ENCODE measurements at places on chromosomes 5 and 9.

DNA sequence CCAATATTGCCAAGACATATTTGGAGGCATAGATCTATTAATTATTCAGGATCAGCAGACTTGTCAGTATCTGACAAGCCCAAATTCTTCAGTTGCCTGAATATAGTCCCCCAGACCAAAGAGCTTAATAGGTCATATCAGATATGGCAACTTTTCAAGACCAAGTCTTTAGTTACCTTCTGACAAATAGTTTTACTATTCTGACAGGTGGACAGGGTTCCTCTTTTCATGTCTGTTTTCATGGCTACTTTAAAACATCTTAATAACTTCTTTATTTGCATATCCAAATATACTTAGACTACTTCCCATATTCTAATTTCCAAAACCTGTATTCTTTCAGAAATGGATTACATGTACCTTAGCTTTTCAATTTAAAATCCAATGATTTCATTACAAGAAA lies 65.4 kb downstream of the AUH start:
- no peak for DNase-seq

- no peak for DNase-seq
These were observed 6.6 kb downstream of the PSAT1 start for GRCh38 chr9:78303377-78304062.

DNA sequence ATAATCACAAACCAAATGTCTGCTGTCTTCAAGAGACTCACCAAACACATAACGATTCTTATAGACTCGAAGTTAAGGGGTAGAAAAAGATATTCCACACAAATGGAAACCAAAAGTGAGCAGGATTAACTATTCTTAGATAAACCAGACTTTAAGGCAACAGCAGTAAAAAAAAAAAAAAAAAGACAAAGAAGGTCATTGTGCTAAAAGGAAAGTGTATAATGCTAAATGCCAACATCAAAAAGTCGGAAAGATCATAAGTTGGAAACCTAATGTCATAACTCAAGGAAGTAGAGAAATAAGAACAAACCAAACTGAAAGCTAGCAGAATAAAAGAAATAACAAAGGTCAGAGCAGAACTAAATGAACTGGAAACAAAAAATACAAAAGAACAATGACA lies 714.6 kb downstream of the SEMA5A start:
- DNase-seq, result no peak

DNA sequence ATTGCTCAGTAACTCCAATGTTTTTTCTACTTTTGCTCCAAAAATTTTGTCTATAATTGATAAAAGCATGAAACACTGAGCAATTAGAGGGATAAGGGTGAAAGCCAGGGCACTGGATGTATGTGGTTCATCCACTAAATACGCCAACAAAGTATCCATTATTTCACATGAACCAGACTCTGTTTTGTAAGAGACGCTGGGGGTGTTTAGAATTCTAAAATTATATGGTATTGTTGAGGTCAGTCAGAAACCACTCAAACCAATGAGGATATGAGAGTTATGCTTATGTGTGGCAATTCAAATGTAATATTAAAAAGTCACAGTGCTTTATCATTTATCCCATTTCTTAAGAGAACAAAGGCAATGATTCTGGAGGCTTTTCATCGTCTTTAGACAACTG lies 220.2 kb downstream of the EFNA5 start:
- no peak for DNase-seq

GRCh38 chr5:52554293-52554692 lies 233.4 kb upstream of the ITGA1 start:
- DNase-seq, result no peak

DNA sequence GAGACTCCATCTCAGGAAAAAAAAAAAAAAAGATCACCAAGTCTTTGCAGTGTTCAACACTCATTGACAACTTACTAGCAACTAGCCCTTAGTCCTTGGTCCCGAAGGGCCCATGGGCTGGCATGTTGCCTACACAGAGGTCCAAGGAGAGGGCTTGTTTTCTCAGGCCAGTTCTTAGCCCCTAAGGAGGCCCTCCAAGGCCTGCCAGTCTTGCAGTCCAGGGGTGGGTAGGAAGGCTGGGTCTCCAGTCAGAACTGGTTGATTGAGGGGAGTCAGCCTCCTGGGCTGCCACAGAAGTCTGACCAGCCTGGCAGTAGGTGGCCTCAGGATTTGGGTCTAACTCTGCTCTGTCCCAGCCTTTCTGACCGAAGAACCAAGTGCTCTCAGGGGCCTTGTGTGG lies 32.7 kb downstream of the IER5L start:
- DNase-seq, result no peak

GRCh38 chr5:116377276-116378006 lies 197.2 kb downstream of the SEMA6A start:
- no peak for DNase-seq

- no peak for DNase-seq
These were observed 44.6 kb upstream of the ALDH1B1 start for GRCh38 chr9:38347946-38348345.

Data from amniotic stem cell (primary cell).